GM10248 (cell line): ENCODE measurements at places on chromosomes 1 and 21.

GRCh38 chr1:17757426-17757825 lies 2.3 kb downstream of the ACTL8 start:
- no peak for DNase-seq

GRCh38 chr1:169468982-169469381 lies 16.8 kb downstream of the SLC19A2 start:
- no peak for DNase-seq

DNA sequence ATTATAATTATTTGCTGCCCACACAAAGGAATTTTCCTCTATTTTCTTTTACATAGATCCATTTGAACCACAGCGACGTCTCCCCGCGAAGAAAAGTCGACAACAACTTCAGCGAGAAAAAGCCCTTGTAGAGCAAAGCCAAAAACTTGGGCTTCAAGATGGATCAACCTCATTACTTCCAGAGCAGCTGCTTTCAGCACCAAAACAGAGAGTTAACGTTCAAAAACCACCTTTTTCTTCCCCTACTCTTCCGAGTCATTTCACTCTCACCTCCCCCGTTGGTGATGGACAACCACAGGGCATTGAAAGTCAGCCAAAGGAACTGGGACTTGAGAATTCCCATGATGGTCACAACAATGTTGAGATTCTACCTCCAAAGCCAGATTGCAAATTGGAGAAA lies 7.2 kb downstream of the GORAB start:
- DNase-seq, result no peak

DNA sequence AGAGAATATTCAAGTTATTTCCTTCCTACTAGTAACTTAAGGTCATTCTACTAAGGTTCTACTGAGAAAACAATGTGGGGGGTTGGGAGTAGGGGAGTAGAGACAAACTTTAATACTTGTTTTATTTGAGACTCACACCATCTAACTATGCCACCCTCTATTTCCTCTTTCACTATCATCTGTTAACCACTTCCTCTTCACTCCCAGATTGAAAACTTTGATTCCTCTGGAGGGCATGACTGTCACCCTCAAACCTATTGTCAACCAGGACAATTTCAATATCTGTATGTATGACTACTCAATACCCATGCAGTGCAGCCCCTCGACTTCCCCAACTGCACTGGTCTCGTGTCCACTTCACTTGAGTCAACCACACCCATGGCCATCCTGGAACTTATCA lies 165.6 kb upstream of the POGK start:
- DNase-seq, result no peak

- no peak for DNase-seq
These were observed 305.9 kb downstream of the BARHL2 start for GRCh38 chr1:90411185-90411584.

- DNase-seq, result no peak
These were observed 706 bp downstream of the CREB3L4 start for GRCh38 chr1:153968408-153968807.
